ENCODE measurements at places on chromosomes 5 and 9.

DNA sequence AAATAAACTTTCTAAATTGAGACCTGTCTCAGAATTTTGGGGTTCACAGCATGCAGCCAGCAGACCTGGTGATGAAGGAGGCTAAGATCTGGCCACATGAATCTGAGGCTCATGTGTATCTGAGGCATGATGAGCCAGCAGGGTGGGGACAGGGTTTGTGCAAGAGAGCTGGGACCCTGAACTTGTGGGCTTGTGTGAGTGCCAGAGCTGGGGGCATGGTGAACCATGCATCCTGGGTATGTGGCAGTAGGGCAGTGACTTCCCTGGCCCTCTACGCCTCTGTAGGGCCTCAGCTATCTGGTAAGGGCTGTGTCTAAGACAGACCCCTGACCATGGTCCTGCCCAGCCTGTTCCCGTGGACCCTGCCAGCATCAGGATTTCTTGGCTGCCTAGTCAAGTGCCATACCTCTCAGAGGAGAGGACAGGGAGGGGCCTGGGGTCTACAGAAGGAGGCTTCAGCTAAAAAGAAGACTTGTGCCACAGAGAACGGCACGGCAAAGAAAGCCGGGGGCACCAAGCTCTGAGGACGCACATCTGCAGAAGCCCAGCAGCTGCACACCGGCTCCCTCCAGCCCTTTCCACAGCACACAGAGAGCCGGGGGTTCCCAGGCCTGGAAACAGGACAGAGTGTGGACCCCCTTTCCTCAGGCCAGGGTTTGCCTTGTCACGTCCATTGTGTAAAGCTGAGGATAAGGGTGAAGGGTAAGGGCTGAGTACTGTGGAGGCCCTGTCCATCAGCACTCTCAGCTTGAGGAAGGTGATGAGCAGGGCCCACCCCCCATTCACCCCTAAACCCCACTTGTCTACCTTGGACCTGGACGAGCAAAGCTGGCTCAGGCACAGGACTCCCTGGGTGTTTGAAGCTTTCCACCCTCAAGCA lies 130.1 kb downstream of the MRPL36 start:
- DNase-seq, result no peak

DNA sequence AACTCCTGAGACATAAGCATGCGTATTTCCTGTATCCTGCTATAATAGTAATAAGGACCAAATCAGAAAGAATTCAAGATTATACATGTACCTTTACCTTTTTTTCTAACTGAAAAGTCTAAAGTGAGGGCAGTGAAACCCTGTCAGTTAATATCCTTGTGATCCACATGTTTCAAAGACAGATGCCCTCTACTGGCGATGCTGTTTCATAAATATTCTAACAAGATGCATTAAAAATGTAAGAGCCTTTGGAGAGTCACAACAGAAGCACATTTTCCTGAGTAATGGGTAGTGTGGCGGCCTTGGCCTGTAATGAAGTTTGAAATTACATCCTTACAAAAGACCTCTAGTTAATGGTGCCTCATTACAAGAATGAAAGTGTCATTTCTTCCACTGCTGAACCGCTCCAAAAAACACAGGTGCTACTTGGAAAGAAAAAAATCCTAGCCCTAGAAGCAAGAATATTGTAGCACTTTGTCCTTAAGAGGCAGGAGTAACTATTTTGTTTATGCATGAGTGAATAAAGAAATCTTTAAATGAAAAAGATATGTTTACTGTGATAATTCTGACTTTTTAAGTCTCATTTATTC lies 232.6 kb downstream of the EPB41L4A start:
- peak; percentile 48 for DNase-seq

- DNase-seq, result no peak
These were observed at the start of gene SH2D3C for GRCh38 chr9:127778280-127779135. Gene SH2D3C, minus strand, starts transcription at chr9:127778666. Its CDS starts 39 bp downstream, at chr9:127778627.

DNA sequence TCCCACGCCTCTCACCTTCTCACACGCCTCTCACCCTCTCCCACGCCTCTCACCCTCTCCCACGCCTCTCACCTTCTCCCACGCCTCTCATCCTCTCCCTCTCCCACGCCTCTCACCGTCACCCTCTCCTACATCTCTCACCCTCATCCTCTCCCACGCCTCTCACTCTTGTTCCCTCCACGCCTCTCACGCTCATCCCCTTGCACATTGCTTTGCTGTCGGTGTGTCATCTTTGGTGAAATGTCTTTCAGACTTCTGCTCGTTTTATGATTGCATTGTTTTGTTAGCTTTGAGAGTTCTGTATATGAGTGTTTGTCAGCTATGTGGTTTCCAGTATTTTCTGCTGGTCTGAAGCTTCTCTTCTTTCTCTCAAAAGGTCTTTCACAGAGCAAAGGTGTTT lies 102.7 kb downstream of the EHMT1 start:
- DNase-seq, result no peak

DNA sequence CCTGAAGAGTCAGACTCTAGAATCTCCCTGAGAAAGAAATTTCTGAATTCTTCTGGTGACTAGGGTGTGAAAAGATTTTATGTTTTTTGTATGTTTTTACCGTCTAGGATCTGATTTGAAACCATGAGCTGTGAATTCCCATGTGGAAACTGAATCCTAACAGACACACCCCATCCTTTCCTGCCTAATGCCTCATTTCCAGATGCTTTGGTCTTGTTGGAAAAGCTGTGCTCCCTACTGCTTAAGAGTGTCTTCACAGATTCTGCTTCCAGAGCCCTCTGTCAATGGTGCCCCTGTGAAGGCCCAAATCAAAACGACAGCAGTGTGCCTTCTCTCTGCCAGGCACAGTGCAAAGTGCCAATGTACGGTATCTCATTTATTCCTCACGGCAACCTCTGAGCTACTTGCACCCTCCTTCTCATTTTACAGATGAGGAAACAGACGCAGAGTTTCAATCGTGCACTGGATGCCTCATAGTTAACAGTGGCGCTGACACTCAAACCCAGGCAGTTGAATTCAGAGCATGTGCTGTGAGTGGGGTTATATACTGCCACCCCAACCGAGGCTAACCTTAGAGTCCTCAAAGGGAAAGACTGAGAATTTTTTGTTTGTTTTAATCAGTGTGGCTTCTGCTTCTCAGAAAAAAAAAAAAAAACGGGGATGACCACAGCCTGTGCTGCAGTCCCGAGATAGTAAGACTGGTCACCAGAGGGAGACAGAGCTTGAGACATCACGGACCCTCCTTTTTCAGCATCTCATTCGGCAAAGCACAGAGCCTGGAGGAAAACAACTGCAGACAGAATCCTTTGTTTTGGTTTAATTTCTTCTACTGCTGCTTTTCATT lies 188.4 kb downstream of the SNCAIP start:
- DNase-seq, result no peak

- DNase-seq, result no peak
These were observed 120.5 kb upstream of the NEK6 start for GRCh38 chr9:124137009-124137943.

- DNase-seq, result no peak
These were observed at the start of gene MVB12B for GRCh38 chr9:126326228-126327005. Gene MVB12B, plus strand, starts transcription at chr9:126326829. Its CDS starts 101 bp downstream, at chr9:126326930.

- DNase-seq, result no peak
These were observed 109.6 kb downstream of the ATP10B start for GRCh38 chr5:160742446-160742845.

DNA sequence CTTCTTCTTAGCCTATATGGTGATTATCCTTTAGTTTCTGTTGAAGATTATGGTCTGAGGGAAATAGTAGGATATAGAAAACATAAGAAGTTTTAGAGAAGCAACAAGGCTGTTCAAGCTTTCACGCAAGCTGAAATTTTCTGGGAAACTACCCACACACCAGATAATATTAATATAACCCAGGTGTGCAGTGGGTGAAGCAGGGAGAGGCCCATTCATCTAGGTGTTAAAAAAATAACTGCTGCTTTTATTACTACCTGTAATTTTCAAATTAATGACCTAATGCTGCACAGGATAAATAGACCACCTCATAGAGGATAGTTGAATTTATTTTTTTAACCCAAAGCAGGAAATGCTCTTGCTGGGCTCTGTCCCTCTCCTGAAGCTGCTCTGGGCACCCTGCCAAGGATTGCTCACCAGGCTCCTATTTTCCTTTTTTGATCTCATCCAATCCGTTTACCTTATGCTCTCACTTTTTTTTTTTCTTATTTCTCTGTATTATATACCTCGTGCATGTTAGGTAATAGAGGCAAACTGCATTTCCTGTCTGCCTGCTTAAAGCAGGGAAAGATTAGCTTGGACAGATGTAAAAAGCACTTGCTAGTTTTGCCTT lies 124.3 kb upstream of the SLC12A2 start:
- peak; percentile 57 for DNase-seq

DNA sequence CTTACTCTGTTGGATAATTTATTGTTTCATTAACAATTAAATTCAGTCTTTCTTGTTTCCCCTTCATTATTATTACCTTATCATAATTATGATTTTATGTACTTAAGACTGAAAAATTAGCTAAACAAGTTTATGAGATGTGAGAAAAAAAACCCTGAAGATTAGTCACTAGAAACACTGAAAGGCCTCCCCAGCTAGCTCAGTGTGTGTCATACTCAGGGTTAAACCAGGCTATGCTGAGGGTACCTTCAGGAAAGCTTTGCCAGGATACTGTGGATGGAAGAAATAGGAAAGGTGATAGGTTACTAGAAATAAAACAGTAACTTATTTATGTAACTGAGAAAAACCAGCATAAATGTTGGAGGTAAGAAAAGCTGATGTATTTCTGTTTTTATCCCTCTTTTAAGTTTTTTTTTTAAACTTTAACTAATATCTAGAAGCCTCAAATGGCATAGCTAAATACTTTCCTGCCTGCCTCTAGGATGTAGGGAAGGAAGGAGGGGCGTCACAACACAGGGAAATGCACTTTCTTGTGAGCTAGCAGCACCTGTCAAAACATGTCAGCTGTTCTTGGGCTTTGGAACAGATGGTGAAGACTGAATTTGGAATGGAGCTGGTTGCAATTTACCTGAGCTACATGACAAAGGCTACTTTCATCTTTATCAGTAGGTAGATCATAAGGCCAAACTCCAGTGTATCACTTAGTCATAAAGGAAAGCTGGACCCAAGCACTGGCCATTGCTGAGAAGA lies 24.2 kb downstream of the NMRK1 start:
- no peak for DNase-seq

- no peak for DNase-seq
These were observed 3.9 kb upstream of the PHF24 start for GRCh38 chr9:34954225-34954624.

GRCh38 chr9:75504721-75505120 lies 385.8 kb upstream of the PCSK5 start:
- DNase-seq, result no peak

GRCh38 chr5:126052120-126052519 lies 371.1 kb upstream of the GRAMD2B start:
- DNase-seq, result no peak

Data from NCI-H1694 (cell line).